ENCODE measurements at places on chromosomes 12 and 14.

GRCh38 chr14:91396959-91397815 lies 20.4 kb downstream of the CCDC88C start:
- peak; percentile 54 for DNase-seq

DNA sequence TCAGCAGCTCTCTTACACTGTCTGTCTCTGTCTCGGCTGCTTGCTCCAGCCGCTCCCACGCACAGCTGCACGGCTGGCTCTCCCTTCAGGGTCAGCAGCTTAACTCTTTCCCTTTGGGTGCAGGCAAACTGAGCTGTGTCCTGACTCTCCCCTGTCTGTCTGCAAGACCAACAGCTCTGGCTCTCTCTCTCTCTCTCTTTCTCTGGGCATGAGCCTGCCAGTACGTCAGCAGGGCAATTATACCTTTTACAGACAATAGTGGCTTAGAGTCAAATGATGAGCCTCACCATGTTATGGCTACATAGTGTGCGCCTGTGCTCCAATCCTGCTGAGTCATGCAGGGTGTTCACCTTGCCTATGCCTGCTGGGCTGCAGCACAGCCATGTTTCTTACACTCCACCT lies 120.5 kb upstream of the DDHD1 start:
- no peak for DNase-seq

- DNase-seq = no peak
These were observed 73.6 kb upstream of the CNTN1 start for GRCh38 chr12:40618636-40619035.

GRCh38 chr12:50689437-50689836 lies 74.5 kb upstream of the ATF1 start:
- DNase-seq = no peak

DNA sequence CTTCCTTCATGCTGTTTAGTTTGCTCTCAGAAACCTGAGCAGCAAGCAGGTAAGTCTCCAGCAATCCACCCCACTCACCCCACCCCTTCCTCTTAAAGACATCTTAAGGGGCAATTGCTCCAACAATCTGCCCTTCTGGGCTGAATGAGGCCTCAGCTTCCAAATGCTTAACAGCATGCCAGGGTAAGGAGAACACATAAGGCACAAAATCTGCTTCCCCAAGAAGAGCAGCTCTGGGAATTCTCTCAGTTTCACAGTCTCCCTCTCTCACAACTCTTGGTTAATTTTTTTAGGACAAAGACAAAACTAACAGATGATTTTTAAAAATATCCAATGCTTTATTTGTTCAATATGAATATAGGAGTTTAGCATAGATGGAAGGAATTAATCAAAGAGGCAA lies 288.9 kb upstream of the CCDC196 start:
- no peak for DNase-seq

DNA sequence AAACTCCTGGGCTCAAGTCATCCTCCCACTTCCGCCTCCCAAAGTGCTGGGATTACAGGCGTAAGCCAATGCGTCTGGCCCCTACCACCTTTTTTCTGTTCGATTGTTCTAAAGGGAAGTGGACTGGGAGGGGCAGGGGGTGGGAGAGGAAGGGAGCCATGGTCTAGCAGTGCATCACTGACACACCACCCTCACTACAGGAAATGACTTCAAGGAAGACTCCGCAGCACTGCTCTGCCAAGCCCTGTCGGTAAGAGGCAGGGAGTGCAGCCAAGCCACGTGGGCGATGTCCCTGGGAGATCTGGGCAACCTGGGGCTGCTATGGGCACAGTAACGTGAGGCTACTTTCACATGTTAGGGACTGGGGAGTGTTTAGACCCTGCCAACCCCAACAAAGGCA lies 18.0 kb downstream of the LRRC74A start:
- DNase-seq = peak; percentile 39

DNA sequence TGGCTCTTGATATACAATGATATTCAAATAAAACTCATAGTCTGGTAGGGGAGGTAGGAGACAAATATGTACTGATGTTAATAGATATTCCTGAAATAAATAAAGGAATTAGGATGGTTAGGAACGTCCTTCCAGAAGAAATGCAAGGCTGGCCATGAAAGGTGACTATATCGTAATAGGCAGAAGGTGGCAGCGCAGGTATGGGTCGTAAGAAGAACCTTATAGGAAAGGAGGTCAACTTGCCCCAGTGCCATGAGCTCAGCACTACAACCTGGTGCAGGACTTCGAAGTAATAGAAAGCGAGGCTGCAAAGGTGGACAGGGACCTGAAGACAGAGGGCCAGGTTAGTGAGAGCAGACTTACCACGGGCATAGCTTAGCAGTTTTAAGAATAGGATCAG lies 55.3 kb upstream of the FGD4 start:
- DNase-seq = no peak

DNA sequence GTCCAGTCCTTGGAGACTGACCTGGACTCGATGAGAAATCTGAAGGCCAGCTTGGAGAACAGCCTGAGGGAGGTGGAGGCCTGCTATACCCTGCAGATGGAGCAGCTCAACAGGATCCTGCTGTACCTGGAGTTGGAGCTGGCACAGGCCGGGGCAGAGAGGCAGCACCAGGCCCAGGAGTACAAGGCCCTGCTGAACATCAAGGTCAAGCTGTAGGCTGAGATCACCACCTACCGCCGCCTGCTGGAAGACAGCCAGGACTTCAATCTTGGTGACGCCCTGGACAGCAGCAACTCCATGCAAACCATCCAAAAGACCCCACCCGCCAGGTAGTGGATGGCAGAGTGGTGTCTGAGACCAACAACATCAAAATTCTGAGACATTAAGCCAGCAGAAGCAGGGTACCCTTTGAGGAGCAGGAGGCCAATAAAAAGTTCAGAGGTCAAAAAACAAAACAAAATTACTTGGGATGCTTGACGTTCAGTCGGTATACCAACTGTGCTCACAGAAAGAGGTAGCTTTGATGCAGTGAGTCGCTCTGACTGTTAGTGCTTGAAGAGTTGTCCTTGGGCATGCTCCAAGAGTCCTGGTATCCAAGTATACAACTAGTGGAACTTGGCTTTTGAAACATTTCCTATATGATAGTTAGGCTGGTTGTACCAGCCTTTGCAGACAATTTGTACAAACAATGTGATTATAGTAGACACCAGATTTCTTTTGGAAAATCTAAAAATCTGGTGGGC lies 4.8 kb downstream of the MED6 start:
- no peak for DNase-seq

DNA sequence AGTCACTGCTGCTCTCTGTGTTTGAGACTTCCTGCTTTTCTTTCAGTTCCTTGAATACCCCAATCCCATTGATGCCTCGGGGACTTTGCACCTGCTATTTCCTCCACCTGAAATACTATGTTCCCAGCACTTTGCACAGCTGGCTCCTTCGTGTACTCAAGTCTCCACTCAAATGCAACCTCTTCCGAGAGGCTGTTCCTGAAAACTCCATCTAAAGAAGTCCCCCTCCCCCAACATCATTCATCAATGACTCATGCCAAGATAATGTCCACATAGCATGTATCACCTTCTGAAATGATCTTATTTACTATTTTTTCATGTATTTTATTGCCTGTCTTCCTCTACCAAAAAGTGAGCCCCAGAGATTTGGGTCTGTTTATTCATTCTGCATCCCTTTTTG lies 48.6 kb downstream of the HSPB8 start:
- no peak for DNase-seq

DNA sequence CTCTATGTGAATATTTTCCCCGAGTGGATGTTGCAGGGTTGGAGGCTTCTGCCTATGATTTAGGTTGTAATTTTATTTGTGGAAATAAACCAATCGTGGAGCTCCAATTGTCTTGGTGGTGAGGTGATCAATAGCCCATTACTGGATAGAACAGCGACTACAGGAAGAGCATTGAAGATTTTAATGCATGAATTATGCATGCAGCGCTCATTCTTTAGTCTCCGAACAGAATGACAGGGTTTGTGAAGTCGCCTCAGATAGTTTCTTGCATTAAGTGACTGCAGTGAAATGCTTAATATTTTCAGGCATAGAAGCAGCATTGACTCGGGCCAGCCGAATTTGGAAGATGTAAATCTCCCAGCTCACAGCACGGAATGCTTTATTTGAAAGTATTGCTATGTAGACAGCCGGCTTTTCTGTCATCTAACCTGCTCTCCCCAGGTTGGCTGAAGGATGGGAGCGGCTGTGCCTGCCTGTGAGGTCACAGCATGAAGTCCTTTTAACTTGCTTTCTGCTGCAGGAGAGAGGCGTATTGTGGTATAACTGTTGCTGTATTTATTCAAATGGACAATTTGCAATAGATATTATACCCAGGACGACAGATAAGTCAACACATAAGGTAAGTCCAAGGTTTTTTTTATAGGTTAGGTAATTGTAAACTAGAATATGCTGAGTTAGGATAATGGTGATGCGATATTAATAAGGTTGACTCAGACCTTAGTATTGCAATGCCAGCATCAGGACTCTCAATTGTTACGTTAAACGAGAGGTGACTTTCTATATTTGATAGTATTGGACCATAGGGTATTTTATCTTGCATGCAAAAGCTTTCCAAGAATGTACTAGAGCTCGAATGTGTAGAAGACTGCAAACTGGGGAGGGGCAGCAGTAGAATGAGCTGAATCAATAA lies 135.7 kb downstream of the CNTN1 start:
- no peak for DNase-seq

DNA sequence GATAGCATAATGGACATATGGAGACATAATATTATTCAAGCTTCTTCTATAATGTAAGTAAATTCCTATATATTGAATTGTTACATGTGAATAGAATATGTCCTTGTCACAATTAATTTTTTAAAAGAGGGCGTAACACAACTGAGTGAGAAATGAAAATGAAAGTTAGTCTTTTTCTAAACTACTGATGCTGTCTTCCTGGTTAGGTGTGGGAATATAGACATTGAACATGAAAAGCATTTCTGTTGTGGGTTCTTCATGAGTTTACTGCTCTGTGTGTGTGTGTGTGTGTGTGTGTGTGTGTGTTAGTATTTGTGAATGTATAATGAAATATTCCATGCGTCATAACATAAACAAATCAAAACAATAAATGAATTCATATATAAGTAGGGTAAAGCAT lies 40.5 kb upstream of the RTL1 start:
- no peak for DNase-seq

GRCh38 chr12:29782285-29782870 lies 1.4 kb downstream of the TMTC1 start:
- DNase-seq = no peak

DNA sequence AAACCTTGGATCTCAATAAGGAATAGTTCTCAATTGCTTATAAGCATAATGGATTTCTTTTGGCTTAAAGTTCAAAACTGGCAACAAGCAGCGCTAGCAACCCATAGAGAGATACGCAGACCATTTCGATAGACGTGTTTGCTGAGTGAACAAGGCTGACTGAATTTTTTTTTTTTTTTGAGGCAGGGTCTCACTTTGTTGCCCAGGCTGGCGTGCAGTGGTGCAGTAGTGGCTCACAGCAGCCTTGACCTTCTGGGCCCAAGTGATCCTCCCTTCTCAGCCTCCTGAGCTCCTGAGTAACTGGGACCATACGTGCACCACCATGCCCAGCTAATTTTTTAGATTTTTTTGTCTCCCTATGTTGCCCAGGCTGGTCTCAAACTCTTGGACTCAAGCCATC lies 1.4 kb upstream of the AKAP5 start:
- no peak for DNase-seq

DNA sequence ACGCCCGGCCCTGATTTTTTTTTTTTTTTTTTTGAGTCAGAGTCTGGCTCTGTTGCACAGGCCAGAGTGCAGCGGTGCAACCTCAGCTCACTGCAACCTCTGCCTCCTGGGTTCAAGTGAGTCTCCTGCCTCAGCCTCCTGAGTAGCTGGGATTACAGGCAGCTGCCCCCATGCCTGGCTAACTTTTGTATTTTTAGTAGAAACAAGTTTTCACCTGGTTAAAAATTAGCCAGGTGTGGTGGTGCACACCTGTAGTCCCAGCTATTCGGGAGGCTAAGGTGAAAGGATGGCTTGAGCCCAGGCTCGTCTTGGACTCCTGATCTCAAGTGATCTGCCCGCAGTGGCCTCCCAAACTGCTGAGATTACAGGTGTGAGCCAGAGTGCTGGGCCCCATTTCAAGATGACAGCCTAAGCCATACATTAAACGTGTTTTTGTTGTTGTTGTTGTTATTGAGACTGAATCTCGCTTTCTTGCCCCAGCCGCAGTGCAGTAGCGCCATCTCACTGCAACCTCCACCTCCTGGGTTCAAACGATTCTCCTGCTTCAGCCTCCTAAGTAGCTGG lies 42.7 kb upstream of the EAPP start:
- no peak for DNase-seq

GRCh38 chr12:113240395-113240794 lies 19.1 kb downstream of the TPCN1 start:
- DNase-seq = no peak

DNA sequence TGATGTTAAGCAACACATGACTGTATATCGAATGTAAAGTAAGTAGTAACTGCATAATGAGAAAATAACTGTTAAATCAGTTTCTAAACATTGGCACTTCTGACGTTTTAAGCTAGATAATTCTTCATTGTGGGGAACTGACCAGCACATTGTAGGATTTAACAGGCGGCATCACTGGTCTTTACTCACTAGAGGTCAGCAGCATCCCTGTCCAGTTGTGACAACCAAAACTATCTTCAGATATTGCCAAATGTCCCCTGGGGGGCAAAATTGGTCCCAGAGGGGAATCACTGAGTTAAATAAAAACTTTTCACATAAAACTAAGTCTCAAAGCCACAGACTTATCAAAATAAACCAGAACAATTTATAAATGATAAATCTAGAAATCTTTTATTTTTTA lies 65.3 kb downstream of the BLTP3B start:
- DNase-seq = no peak

GRCh38 chr14:96512602-96513397 lies 10.6 kb downstream of the PAPOLA start:
- no peak for DNase-seq

DNA sequence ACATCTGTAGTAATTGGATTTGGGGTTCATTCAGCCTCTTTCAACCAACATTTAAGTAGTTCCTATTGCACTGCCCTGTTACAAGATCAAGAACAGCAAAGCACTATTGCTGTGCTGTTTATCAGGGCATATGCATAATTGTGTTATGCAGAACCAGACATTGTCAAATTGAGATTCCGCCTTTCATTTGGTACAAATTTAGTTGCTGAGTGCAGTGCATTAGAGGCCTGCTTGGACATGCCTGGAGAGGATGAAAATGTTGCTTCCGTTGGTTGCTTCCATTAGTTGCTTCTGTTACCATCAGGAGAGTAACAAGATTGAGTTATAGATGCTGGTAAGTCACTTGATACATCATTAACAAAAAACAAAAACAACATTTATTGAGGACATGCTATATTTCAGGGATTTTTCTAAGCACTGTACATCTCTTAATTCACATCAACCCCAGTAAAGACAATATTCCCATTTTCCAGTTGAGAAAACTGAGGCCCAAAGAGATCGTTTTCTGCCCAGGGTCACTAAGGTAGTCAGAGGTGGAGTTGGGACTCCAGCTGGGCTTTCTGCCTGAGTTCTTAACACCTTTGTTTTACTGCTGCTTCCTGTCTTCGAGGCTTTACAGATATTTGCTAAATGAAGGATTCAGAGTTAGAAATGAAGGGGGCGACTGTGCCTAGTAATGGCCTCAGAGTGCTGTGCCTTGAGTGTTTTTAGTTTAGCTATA lies 79.3 kb downstream of the PPP2R5C start:
- DNase-seq = no peak
